ENCODE measurements at places on chromosomes 1 and 21. TPM values are rescaled to one million over a fixed set of nuclear protein-coding genes. Genes with fewer than 3 reads are reported as not detected.

GRCh38 chr1:194300340-194300739, 1113.9 kb upstream of the B3GALT2 start:
- no peaks in the 10 kb centered on the region for H3K36me3 ChIP-seq
- no peaks in the 10 kb centered on the region for H3K4me1 ChIP-seq
- no peak overlapping the region for H3K4me3 ChIP-seq

DNA sequence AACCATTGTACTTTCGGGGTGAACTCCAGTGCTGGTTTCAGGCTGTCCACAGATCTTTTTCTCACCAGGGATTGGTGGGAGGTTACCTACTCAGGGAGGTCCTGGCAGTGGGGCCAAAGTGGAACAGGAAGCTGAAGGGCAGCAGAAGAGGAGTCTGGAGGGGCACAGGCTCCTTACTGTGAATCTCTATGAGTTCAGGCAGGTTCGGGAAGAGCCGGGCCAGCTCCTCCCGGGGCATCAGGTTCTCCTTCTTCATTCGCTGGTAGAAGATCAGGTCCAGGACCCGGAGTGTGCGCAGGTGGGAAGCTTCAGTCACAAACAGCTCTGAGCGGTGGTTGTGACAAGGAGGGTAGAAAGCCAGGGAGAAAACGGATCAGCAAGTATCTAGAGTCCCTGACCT, 26.7 kb downstream of the LRRC71 start:
- no peaks in the 10 kb centered on the region for H3K4me1 ChIP-seq
- H3K27me3 ChIP-seq: no peaks in the 10 kb centered on the region
- no peak overlapping the region for H3K27ac ChIP-seq
- peaks cover 73% of the 10 kb centered on the region for H3K36me3 ChIP-seq
- no peak for DNase-seq

- H3K27ac ChIP-seq: no peak overlapping the region
- H3K36me3 ChIP-seq: no peaks in the 10 kb centered on the region
- DNase-seq: no peak
- no peak overlapping the region for H3K4me3 ChIP-seq
- no peaks in the 10 kb centered on the region for H3K27me3 ChIP-seq
- H3K4me1 ChIP-seq: no peaks in the 10 kb centered on the region
Observed at GRCh38 chr1:240391660-240392260, 220.2 kb downstream of the GREM2 start.

DNA sequence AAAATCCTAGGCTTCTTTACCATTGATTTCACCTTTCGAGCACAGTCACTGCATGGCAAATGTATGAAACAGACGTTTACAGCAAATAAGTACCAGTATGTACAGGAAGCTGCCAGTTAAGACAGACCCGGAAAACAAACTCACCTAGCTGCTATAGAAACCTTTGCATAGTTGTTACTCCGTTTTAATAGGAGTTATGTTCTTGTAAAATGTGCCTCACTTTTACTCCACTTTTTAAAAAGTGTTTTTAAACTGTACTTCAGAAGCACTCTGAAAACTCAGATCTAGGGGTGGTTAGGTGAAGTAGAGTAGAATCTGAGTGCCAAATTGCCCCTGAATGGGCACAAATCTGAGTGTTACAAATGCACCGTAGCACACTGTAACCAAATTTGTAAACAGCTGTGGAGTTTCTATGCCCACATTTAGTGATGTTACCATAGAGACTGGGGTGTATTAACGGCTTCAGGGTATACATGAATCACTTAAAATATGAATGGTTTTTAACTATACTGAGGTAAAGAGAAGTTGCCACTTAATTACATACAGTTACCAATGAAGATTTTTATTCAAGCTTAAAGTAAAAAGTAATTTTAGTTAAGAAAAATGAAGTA, 30.7 kb downstream of the CNIH4 start:
- H3K4me1 ChIP-seq: no peaks in the 10 kb centered on the region
- H3K27ac ChIP-seq: peak overlapping the region; percentile 3
- no peak overlapping the region for H3K4me3 ChIP-seq
- no peaks in the 10 kb centered on the region for H3K27me3 ChIP-seq
- no peak for DNase-seq

- DNase-seq: no peak
- no peaks in the 10 kb centered on the region for H3K4me1 ChIP-seq
- no peaks in the 10 kb centered on the region for H3K36me3 ChIP-seq
- no peaks in the 10 kb centered on the region for H3K27me3 ChIP-seq
- H3K4me3 ChIP-seq: no peak overlapping the region
- peak overlapping the region; percentile 77 for H3K27ac ChIP-seq
Observed at GRCh38 chr1:31733389-31734219, 29.8 kb upstream of the COL16A1 start.

GRCh38 chr1:149884433-149885338, 14.7 kb upstream of the BOLA1 start:
- DNase-seq: no peak
- no peaks in the 10 kb centered on the region for H3K36me3 ChIP-seq
- no peaks in the 10 kb centered on the region for H3K27me3 ChIP-seq
- H3K27ac ChIP-seq: no peak overlapping the region

- no peaks in the 10 kb centered on the region for H3K4me1 ChIP-seq
- no peak overlapping the region for H3K4me3 ChIP-seq
- no peak for DNase-seq
- H3K27ac ChIP-seq: no peak overlapping the region
Observed at GRCh38 chr1:241443561-241443960, 76.0 kb downstream of the FH start.

The C1QTNF12 gene
- total RNA-seq: 8.5 TPM

The KRTAP22-2 gene
- total RNA-seq: not detected

The SDC3 gene
- 31.1 TPM for total RNA-seq
